ENCODE measurements at places on chromosomes 5 and 9.
A peak's percentile ranks its signal among the peaks of the same experiment; 100 is the strongest.

- peak; percentile 23 for DNase-seq
Measured at GRCh38 chr5:114238771-114239313, 123.0 kb upstream of the KCNN2 start.

- DNase-seq, result no peak
Measured at GRCh38 chr5:122406181-122406580, 94.1 kb downstream of the SNCAIP start.

DNA sequence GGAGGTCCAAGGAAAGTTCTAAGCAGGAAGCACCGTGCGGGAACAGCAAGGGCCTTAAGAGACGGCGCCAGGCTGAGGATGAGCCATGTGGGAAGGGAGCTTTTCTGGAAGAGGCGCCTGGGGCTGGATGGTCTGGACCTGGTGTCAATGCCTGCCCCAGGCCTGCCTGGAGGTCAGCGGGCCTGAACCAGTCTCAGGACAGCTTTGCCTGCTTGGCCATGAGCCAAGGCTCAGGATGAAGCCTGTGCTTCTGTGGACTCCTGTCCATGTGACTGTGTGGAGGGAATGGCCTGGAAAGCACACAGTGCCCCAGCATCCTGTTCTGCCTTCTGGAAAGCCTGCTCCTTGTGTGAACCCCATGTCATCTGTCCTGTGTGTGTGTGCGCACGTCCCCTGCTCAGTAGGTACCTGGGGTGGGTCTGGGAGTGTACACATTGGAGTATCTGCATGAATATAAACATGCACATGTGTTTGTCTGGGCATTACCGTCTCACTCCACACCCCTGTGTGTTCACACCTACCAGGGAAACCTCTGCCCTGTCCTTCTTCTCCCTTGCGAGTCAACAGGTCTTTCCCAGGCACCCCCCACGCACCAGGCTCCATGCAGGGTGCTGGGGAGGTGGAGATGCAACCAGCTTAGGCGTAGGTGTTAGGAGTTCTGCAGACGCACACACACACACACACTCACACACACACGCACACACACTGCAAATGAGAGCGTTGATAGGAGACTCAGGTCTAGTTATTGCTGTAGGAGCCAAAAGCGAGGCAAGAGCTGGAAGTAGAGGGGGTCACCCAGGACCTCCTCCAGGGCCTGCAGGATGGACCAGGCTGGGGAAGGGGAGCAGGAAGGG is 24.8 kb downstream of the DAB2IP start:
- DNase-seq, result no peak

GRCh38 chr9:134730761-134731496 is 89.3 kb downstream of the COL5A1 start:
- DNase-seq, result no peak

DNA sequence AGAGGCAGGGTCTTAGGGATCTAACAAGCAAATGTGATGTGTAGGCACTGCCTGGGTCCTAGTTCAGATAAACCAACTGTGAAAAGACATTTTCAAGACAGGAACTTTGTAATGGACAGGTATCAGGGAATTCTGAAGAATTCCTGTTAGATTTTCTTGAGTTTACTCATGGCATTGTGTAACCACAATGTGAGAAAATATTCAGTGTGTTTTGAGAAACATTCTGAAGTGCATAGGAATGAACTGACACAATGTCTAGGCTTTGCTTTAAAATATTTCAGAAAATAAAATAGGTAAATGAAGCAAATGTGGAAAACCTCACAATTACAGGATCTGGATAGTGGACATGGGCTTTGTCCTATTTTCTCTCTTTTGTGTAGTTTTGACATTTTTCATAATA is 15.2 kb upstream of the AFAP1L1 start:
- DNase-seq, result no peak

GRCh38 chr5:67814569-67815311 is 400.8 kb upstream of the PIK3R1 start:
- DNase-seq, result no peak

- DNase-seq, result peak; percentile 78
Measured at GRCh38 chr5:17314907-17315471, 97.6 kb downstream of the BASP1 start.

- DNase-seq, result peak; percentile 29
Measured at GRCh38 chr5:126430631-126431030, 7.4 kb downstream of the GRAMD2B start.

- DNase-seq, result no peak
Measured at GRCh38 chr9:20331095-20331685, 291.1 kb downstream of the MLLT3 start.

GRCh38 chr5:124210111-124210910 is 536.1 kb downstream of the ZNF608 start:
- DNase-seq, result no peak

GRCh38 chr9:35771943-35772342 is 17.9 kb upstream of the MSMP start:
- no peak for DNase-seq

GRCh38 chr5:12175914-12176585 is 271.8 kb upstream of the CTNND2 start:
- DNase-seq, result no peak

DNA sequence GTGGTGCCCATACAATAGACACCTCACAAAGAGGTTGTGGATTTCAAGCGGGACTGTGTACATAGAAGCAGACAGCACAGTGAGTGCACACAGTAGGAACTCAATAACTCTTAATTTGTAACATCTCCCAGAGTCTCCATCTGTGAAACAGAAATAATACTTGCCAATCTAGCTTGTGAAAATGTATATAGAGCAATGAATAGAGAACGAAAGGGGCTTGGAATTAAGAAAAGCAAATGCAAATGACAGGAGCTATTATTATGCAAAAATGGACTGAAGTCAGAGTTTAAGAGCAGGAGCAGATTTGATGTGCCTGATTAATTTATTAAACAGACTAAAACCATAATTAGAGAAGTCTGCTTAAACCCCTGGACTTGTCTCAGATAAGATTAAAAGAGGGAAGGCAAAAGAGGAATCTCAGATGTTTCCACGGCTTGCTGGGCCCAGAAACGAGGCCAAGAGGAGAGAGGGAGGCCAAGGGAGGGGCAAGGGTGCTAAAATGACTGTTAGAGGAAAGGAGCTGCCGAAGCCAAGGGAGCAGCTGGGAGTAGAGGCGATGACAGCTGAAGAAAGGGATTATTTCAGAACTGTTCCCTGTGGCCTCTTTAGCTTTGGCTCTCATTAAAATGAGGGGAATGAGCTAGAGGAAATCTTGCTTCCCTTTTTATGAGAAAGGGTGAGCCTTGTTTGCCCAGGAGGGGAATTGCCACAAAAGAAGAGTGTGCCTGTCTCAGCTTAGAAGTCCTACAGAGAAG is 72.1 kb downstream of the FEM1C start:
- DNase-seq, result no peak

- DNase-seq, result no peak
Measured at GRCh38 chr5:149794487-149794971, 64.4 kb downstream of the PPARGC1B start.

DNA sequence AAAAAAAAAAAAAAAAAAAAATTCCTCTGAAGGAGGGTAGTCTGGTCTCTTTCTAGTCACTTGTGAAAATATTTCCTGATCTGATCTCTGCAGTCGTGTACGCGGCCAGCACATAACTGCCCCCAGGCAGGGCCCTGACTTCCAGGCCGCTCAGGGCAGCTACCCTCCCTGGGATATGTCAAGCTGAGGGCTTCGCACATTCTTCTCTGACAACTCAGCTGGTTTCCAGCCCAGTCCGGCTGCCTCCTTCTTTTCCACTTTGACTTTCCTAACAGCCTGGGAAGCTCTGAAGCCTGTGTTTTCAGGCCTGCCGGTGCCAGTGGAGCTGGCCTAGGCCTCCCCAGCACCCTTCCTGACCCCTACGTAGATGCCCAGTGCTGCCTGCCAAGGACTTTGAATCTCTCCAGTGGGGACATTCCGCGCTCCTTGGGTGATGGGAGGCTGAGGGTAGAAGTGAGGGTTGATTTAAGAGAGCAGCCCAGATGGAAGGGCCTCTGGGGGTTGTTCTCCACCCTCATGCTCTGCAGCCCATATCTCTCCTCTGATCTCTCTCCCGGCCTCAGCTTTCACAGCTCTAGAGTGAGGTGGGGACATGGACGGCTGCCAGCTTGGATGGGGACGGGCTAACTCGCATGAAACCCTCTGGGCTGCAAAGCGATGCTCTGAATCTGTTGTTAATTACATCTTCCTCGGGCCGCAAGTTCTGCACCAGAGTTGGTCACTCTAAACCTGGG is 20.7 kb downstream of the COL5A1 start:
- peak; percentile 93 for DNase-seq

GRCh38 chr5:50292735-50293394 is 148.2 kb downstream of the EMB start:
- DNase-seq, result no peak

DNA sequence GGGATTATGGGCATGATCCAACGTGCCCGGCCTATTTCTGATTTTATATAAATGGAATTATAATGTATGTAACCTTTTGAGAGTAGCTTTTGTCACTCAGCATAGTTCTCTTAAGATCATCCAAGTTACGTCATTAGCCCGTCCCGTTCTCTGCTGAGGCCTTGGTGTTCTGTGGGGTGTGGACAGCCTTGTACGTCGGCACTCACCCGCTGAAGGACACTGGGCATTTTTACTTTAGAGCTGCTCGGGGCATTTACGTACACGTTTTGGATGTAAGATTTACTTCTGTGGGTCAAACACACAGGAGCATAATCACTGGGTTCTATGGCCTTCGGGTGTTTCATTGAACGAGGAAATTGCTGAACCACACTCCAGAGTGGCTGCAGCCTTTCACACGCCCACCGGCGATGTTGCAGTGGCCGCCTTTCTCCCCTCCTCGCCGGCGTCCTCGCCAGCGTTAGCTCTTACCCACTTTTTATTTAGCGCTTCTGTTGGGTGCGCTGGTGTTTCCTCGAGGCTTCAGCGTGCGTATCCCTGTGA is 101.8 kb downstream of the EHMT1 start:
- no peak for DNase-seq

DNA sequence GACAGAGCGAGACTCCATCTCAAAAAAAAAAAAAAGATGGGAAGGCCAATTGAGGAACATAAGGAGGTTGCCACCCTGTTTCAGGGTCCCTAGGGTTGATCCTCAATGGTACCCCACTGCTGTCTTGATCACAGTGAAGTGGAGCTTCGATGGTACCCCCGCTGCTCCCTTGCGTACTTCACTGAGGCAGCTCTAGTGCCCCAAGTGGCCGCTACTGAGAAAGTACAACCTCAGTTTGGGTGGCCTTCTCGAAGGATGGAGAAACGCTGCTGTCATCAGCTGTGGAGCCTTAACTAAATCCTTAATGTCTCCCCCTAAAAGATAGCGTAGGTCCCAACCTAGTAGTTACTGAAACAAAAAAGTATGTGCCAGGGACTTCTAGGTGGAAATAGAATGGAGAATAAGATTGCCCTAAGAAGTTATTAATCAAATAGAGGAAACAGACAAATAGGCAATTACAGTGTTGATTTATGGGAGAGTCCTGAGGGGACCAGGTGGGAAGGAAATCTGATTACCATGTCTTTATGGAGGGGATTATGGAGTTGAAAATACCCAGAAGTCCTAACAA is 6.3 kb downstream of the TESK1 start:
- peak; percentile 49 for DNase-seq

- no peak for DNase-seq
Measured at GRCh38 chr9:14380061-14380836, 66.3 kb upstream of the NFIB start.

GRCh38 chr9:95437559-95437958 is 79.2 kb downstream of the PTCH1 start:
- no peak for DNase-seq

DNA sequence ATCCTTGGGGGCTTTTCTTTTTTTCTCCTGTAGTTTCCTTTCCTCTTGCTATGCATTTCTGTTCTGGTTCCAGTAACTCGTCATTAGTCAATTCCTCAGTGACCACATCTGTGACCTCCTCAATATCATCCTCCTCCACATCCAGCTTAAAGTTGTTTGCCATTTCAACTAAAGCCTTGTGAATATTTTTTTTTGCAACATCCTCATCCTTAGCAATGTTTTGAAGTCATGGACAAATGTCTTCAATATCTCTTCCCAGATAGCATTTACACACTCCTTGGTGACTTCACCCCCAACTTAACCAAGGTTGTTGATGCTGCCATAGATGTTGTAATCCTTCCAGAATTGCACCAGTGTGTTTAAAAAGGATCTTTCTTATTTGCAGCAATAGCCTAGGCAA is 14.7 kb upstream of the ADRB2 start:
- no peak for DNase-seq

GRCh38 chr5:10838038-10838437 is 77.0 kb upstream of the DAP start:
- DNase-seq, result no peak

DNA sequence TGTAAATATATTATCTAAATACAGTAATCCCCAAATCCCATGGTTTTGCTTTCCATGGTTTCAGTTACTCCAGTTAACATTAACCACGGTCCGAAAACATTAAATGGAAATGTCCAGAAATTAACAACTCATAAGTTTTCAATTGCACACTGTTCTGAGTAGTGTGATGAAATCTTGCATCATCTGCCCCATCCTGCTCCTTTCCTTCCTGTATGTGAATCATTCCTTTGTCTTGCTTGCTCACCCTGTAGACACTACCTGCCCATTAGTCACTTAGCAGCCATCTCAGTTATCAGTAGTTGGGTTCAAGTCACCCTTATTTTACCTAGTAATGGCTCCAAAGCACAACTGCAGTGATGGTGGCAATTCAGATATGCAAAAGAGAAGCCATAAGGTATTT is 1568.5 kb upstream of the WWC1 start:
- peak; percentile 80 for DNase-seq

DNA sequence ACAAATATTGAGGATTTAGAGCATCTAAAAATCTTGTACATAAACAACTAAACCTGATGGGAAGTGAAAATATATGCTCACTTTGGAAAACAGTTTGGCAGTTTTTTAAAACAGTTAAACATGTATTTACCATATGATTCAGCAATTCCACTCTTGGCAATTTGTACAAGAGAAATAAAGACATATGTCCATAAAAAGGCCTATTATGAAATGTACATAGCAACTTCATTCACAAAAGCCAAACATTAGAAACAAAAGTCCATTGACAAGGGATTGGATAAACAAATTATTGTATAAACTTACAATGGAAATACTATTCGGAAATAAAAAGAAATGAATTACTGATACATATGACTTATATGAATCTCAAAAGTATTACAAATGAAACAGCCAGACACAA is 196.2 kb upstream of the SLC24A2 start:
- DNase-seq, result no peak

- no peak for DNase-seq
Measured at GRCh38 chr9:116425244-116425643, 261.9 kb upstream of the TRIM32 start.

- peak; percentile 80 for DNase-seq
Measured at GRCh38 chr5:157558041-157558595, 17.5 kb downstream of the ADAM19 start.

GRCh38 chr5:114266374-114266773 is 95.5 kb upstream of the KCNN2 start:
- no peak for DNase-seq

All from fibroblast of mammary gland (primary cell).